ENCODE measurements at places on chromosomes 5 and 9. TPM values are rescaled to one million over a fixed set of nuclear protein-coding genes. Genes with fewer than 3 reads are reported as not detected.

The SEC24A gene
- 51.9 TPM for total RNA-seq

The ORM2 gene
- total RNA-seq: not detected

The RLN2 gene
- 0.52 TPM for total RNA-seq

DNA sequence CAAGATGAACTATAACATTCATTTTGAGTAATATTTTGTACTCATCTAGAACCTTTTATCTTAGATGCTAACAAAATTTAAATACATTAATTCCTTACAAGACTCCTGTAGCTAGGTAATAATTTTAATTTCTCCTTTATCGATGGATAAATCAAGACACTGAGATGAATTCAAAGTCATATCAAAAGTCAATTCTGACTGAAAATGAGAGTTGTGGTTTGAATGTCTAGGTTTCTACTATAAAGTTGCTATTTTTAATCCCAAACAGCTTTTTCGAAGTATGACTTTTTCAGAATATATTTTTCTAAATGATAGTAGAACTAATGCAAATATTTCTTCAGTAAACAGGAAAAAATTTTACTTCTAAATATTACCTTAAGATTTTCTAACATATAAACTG, 491.7 kb upstream of the FAM174A start:
- DNase-seq: no peak

GRCh38 chr5:18023275-18023674, 389.0 kb downstream of the TAF11L14 start:
- DNase-seq: no peak

DNA sequence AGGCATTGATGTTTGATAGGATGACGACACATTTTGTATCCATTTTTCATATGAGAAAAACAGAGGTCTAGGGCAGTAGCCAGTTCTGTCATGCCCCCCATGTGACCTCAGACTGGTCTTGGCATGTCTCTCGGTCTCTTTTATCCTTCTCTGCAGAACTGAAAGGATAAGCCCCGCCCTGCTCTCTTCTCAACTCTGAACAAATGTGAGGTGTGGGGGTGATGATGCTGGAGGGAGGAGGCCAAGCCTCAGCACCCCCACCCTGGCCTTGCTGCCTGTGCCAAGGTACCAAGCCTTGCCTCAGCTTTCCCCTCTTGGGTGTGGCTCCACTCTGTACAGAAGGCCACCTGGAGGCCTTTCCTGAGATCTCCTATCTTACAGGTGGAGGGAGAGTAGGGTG, 19.5 kb upstream of the CRB2 start:
- DNase-seq: no peak

DNA sequence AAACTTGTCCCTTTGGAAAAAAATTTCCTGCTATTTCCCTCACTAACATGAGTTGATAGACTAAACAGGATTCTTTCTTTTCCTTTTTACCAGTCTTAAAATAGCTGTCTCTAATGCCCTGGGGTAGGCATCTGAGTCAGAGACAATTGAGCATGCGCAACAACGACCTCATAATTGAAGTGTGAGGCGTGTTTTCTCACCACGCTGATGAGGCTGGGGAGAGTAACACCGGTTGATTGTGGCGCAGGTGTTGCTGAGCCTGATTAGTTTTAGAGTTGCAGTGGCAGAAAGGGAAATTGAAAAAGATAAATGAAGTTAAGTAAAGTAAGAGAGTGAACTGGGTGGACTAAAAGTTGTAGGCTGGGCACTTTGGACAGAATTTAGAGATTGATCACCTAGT, 213.7 kb downstream of the TLR4 start:
- no peak for DNase-seq

DNA sequence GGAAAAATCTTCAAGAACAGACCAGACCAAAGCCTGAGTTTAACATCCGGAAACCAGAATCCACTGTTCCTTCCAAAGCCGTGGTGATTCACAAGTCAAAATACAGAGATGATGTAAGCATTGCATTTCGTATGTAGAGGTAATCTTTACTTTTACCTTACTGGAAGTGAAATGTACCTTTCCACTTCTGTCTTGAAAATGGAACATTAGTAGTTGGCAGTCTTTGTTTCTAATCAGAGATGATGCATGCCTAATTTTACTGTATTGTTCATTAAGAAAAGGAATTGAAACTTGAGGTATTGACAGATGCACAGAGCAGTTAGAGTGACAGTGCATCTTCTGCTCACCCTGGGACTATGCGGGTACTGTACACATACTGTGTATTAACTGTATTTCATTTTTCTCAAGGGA, 34.6 kb downstream of the HABP4 start:
- DNase-seq: no peak

Data from astrocyte (in vitro differentiated cells and primary cell).